ENCODE measurements at places on chromosomes 16 and 17. TPM values are rescaled to one million over a fixed set of nuclear protein-coding genes. Genes with fewer than 3 reads are reported as not detected.

Gene SOX9
- total RNA-seq, result 49.7 TPM

Gene MEIOB
- total RNA-seq, result 0.64 TPM

Gene ZNF205
- 8.3 TPM for total RNA-seq

Gene LRRC36
- not detected for total RNA-seq

DNA sequence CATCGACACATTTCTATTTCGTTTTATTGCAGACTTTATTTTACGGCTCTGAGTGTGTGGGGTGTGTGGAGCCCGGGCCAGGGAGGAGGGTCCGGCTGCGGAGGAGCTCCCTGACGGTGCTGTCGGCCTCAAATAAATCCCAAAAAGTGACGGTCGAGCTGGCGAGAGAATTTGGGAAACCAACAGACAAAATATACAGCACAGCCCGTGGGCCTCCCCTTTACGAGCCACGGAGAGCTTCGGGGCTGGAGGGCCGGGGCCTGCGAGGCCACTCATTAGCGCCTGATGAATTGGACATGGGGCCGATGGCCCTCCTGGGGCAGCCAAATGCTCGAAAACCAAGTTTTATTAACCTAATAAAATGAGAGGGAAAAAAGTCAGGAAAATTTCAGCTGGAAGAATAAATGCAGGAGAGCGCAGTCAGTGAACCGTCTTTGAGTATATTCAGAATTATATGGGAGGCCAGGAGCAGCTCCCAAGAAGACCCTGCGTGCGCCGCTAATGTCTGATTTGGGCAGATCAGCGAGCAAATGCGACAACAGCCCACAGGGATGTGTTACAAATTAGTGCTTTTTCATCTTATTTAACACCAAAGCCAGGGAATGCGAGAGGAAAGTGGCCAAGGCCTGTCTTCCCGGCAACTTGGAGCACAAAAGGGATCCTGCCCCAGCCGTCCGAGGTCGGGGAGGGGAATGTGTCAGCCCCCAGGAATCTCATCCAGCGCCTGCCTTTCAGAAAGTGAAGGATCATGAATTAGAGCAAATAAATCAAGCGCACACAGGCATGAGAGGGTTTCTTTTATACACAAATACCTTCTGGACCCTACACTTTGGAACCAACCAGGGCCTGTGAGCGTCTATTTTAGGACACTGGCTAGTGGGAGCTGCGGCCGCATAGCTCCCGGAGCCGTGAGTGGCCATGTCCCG is 249.1 kb downstream of the C16orf95 start:
- DNase-seq, result no peak

- no peak for DNase-seq
Observed at GRCh38 chr16:19717314-19717713, 713 bp downstream of the KNOP1 start.

DNA sequence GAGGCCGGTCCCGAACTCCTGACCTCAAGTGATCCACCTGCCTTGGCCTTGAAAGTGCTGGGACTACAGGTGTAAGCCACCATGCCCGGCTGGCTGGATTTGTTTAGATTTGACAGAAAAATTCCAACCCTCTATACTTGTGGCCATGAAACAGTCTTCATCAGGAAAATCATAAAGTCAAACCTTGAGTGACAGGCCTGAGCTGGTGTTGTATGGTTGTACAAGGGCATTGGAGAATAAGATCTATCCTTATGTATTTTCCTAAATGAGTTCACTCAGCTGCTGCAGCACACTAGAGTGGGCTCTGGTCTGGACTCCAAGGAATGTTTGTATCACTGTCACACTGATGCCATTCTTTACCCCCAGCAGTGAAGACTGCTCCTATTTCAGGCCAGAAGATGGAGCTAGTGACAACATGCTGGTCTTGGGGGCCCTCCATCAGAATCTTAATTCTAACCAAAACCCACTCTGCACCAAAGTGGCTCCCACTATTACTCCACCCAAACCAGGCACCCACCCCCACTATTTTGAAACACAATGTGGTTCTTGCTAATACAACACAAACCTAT is 27.4 kb downstream of the SNX11 start:
- DNase-seq, result no peak

DNA sequence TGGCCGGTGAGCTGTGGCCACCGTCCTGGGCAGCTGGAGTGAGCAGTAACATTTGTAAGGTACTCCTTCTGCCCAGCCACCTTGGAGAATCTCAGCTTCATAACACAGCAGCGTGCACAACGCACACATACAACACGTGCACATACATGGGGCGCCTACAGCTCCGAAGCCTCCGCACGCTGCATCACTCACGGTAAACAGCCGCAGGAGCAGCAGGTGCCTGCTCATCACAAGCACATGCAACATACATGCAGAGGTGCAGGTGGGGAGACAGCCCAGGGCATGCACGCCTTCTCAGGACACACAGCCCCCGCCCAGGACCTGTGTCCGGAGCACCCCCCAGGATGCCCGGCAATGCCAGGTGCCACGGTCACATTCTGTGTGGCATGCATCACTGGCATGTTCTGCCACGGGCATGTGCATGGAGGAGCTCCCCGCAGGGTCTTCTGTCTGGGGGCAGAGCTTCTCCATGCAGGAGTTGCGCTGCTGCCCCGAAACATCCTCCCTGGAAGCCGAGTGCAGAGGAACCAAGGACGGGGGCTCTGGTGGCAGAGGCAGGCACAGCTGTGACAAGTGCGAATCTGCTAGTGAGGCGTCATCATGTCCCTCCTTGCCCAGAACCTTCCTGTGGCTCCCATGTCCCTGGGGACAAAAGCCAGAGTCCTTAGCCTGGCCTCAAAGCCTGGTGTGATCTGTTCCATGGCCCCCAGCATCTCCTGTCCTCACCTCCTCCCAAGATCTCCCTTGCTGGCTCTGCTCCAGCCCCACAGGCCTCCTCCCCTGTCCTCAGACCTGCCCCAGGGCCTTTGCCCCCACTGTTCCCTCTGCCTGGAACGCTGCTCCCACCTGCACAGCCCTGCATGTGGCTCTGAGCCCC is 184.0 kb upstream of the GSE1 start:
- peak; percentile 35 for DNase-seq

GRCh38 chr17:65867014-65867413 is 305.6 kb upstream of the AXIN2 start:
- no peak for DNase-seq

- no peak for DNase-seq
Observed at GRCh38 chr16:31452631-31453106, 6.6 kb upstream of the ARMC5 start.

- no peak for DNase-seq
Observed at GRCh38 chr17:28030386-28030785, 12.1 kb upstream of the NLK start.
